OCI-LY7 (cell line): ENCODE measurements at places on chromosomes 4 and X.

DNA sequence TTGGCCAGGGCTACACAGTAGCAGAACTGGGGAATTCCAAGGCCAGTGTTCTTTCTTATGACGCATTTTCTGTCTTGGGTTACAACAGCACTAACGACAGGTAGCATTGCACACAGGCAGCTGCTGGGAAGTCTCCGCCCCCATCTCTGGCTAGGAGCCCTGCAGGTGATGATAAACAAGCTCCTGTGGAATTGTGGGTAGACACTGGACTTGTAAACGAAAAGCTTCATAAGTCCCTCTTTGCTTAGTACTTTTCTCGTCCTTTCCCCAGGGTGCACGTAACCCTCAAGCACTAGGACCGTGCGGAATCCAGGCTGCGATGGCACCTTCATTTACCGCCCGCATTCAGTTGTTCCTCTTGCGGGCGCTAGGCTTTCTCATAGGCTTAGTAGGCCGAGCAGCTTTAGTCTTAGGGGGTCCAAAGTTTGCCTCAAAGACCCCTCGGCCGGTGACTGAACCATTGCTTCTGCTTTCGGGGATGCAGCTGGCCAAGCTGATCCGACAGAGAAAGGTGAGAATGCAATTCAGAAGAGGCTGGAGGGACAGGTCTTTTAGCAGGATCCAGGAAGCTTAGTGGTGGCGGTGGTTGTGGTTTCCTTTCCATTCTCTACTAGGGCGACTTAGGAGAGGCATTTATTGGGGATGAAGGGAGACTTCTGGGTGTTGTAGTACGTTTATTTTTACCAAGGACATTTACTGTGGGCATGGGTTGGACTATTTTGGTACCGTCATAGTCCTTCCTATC, at the start of gene FAAH2:
TSS of gene FAAH2 (plus strand) at position 200 of the 745 bp plus-strand sequence. CDS start at position 320, 120 bp downstream.
- peak; percentile 81 for DNase-seq

GRCh38 chr4:145720656-145721055, 40.7 kb downstream of the C4orf51 start:
- no peak for DNase-seq

DNA sequence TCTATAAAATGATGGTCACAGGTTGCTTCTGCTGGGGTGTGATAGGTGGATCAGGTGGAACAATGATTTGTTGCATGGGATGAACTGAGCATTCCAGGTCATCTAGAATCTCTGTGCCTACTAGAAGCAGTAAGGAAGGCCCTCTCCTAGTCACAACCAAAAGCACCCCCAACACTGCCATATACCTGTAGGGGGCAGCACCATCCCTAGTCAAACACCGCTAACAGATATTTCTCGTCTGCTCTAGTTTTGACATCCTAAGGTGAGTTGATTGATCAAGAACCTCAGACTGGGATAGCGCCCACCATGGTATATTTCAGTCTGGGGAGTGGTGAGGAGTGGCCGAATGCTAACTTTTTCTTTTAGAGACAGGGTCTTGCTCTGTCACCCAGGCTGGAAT, 160.2 kb downstream of the NHS start:
- DNase-seq = peak; percentile 2

- peak; percentile 49 for DNase-seq
Observed at GRCh38 chrX:132612821-132613564, 124.2 kb upstream of the MBNL3 start.

GRCh38 chrX:13622401-13622964, 30.5 kb upstream of the TCEANC start:
- no peak for DNase-seq

DNA sequence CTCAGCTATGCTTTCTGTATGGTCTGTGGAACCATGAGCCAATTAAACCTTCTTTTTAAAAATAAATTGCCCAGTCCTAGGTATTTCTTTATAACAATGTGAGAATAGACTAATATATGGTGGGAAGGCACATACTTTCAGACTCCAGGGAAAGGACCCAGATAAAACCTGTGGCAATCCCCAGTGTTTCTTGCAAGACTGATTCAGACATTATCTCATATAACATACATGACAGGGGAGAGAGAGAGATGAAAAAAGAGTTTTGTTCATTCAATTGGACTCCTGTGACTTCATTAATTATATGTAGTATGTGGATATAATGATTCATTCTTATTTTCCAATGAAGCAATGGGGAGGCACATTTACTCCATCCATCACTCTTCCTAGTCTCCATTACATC, 291.4 kb upstream of the PRKX start:
- no peak for DNase-seq

DNA sequence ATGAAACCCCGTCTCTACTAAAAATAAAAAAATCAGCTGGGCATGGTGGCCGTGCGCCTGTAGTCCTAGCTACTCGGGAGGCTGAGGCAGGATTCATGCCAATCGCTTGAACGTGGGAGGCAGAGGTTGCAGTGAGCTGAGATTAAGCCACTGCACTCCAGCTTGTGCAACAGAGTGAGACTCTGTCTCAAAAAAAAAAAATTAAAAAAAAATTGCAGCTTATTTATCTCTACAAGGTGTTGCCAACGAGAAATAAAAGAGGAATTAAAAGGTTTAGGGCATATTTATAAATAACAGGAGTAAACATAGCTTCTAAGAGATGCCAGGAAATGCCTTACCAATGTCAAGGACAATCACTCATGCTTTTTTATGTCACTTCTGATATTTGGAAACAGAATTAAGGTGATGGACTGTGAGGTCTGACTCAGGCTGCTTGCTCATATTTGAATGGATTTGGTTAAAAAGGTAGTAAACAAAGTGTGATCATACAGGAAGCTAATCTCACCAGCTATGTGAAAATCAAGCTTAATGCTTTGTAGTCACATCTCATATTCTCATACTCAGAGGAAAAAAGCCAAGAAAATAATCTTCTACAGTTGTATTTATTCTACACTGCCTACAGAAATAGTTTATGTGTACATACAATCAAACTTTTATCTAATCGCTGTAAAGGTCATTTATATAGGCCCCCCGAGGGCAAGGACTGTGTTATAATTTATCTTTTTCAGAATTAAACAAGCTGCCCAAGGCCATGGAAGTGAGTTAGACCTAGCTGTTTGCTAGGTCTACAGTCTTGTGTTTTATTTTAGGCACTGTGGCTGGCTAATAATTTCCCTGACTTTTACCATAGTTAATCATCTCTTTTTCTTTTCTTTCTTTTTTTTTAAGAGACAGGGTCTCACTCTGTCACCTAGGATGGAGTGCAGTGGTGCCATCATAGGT, 61.1 kb upstream of the RBMX start:
- DNase-seq = no peak

GRCh38 chrX:34638116-34638515, 19.0 kb downstream of the TMEM47 start:
- peak; percentile 0 for DNase-seq

DNA sequence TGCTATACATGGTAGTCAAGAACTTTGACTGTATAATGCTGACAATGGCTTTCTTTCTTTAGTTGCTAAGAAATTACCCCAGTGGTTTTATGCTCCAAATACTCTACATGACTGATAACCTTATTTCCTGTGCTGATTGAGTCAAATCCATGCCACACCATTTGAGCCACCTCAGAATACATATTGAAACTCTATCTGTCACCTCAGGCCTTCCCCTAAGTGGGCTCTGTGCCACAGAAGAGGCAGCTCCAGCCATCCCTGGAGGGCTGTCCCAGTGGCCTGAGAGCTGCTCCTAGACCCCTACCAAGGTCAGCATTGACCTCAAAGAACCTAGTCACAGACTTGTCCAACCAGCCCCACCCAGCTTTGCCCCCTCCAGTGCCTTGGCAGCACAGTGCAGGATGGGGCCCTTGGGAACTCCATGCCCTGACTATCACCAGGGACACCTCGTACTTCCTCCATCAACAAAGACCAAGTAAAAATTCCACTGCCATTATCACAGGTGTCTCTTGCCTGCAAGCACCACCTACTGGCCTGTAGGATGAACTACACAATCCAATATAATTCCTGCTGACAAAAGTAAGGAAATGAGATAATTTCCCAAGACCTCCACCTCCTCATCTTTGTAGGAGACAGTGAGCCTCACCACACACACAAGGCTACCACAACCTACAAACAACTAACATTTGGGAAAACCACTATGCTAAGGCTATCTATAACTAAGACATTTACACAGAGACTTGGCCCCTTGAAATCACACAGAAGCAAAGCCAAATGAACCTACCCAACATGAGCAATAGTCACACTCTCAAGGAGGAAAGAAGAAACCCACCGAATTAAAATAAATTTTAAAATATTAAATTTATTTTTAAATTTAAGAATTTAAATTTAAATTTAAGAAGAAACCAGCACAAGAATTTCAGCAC, 239.9 kb downstream of the NKX6-1 start:
- DNase-seq = peak; percentile 29

DNA sequence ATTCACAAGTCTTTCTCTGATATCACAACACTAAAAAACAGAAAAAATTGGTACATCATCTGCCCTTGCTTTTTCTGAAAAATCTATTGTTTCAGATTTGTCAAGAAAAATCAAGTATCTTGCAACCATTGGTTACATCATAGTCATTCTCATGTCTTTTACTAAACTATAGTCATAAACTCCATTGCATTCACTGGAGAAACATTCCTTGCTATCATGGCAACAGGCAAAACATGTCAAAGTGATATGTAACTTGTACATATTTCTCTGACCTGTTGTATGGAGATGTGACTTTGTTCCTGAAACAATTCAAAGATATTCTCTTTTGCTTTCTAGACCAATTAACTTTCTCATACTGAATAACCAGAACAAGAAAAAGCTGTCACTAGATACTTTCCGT, 121.9 kb upstream of the ANK2 start:
- no peak for DNase-seq

- DNase-seq = no peak
Observed at GRCh38 chr4:3039706-3040366, 34.5 kb downstream of the HTT-AS start.

- DNase-seq = no peak
Observed at GRCh38 chrX:109858602-109859341, 125.7 kb upstream of the ACSL4 start.

- DNase-seq = no peak
Observed at GRCh38 chr4:14168919-14169318, 541.4 kb upstream of the BOD1L1 start.

DNA sequence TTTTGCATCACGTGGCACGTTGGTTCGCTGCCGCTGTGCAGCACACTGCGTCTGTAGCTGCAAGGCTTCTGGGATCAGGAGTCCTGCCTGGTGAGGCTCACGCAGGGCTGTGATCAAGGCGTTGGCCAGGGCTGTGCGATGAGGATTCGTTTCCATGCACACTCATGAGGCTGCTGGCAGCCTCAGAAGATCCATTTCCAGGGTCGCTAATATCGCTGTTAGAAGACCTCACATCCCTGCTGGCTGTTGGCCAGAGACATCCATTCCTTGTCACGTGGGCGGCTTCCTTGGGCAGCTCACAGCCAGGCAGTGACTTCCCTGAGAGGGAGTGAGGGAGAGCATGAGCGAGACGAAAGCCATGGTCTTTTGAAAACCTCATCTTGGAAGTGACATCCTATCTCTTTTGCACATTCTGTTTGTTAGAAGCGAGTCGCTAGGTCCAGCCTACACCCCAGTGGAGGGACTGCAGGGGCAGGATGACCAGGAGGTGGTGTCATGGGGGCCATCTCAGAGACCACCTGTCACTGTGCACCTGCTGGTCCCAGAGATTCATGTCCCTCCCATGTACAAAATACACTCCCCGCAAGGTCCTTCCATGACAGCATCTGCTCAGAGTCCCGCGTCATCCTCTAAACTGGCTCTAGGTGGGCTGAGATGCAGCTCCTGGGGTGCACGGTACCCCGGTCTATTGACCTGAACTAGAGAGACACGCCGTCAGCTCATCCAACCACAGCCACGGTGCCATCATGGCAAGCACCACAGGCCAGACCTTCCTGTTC, 12.2 kb downstream of the RGS12 start:
- no peak for DNase-seq

DNA sequence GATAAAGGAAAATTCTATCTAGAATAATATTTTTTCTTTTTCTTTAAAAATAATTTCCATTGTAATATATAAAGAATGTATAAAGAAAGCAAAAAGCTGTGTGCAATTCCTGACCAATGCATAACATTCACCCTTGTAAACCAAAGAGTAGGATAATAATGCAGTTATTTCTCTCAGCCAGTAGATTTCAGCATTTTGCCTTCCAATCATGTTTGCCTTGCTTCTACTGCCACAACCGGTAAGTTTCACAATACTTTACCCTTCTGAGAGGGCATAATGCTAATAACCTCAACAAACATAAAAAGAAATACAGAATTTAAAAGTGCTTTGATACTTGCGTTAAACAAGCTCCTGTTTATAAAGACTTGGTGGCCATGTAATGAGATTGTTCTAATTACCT, 59.9 kb downstream of the CHIC2 start:
- no peak for DNase-seq

GRCh38 chr4:155885666-155886065, 17.8 kb upstream of the TDO2 start:
- DNase-seq = no peak

DNA sequence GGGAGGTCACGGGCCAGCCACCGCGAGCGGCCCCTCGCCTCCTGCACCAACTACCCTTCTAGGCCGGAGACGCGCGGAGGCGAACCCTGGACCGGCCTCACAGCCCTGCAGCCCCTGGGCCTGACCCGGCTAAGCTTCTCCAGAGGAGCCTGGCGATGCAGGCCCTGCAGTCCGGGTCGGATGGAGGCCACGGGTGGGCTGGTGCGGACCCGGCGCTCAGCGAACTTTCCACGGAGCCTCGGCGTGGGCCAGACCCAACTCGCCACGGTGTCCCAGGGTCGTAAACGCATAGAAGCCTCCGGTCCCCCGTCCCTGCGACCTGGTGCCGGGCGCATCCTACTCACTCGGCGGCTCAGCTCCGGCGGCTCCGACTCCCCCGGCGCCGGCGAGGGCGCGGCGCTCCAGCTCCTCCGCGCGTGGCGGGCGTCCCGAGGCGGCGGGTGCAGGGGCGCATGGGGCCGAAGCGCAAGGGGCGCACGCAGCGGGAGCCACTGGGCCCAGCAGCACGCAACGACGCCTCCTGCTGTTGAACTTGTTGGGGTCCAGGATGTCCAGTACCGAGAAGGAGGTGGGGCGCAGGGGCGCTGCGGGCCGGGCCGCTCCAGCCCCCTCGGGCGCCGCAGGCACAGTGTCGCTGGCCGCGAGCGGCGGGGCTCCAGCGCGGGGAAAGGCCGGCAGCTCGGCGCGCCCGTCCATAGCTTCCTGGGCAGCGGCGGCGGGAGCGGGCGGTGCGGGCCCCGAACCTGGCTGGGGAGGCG, 427 bp downstream of the NKX1-1 start:
- DNase-seq = no peak

GRCh38 chr4:1208266-1208961, 36.0 kb upstream of the SPON2 start:
- DNase-seq = no peak

DNA sequence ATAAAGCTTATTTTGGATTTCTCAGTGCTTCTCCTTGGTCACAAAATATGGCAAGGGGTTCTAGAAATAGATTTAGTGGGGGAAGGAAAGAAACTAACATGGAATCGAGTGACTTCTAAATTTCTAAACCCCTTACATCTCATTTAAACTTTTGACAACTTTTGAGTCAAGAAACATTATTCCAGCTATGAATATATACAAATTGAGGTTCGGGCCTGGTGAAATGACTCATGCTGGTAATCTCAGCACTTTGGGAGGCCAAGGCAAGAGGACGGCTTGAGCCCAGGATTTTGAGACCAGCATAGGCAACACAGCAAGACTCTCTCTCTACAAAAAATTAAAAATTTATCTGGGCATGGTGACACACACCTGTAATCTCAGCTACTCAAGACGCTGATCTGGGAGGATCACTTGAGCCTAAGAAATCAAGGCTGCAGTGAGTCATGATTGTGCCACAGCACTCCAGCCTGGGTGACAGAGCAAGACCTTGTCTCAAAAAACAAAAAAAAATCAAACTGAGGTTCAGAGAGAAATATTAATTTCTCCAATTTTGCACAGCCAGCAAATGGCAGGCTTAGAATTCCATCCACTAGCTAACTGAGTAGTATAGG, 99.8 kb downstream of the ANXA3 start:
- no peak for DNase-seq

- DNase-seq = no peak
Observed at GRCh38 chrX:115503099-115503498, 57.9 kb upstream of the PLS3 start.
